ENCODE measurements at places on chromosomes 13 and 19.

GRCh38 chr19:45547211-45547770 is 37.3 kb downstream of the OPA3 start:
- no peak for DNase-seq

DNA sequence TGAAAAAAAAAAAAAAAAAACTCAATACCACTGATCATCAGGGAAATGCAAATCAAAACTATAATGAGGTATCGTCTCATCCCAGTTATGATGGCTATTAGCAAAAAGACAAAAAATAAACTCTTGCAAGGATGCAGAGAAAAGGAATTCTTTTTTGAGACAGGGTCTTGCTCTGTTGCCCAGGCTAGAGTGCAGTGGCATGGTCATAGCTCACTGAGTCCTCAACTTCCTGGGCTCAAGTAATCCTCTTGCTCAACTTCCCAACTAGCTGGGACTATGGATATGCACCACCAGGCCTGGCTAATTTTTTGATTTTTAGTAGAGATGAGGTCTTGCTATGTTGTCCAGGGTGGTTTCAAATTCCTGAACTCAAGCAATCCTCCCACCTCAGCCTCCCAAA is 59.5 kb downstream of the MICU2 start:
- no peak for DNase-seq

GRCh38 chr13:79226938-79227337 is 179.1 kb downstream of the RBM26 start:
- no peak for DNase-seq

- no peak for DNase-seq
These were observed 12.8 kb downstream of the BLOC1S3 start for GRCh38 chr19:45191375-45191774.

GRCh38 chr19:28984315-28984714 is 228.6 kb downstream of the UQCRFS1 start:
- DNase-seq, result no peak

DNA sequence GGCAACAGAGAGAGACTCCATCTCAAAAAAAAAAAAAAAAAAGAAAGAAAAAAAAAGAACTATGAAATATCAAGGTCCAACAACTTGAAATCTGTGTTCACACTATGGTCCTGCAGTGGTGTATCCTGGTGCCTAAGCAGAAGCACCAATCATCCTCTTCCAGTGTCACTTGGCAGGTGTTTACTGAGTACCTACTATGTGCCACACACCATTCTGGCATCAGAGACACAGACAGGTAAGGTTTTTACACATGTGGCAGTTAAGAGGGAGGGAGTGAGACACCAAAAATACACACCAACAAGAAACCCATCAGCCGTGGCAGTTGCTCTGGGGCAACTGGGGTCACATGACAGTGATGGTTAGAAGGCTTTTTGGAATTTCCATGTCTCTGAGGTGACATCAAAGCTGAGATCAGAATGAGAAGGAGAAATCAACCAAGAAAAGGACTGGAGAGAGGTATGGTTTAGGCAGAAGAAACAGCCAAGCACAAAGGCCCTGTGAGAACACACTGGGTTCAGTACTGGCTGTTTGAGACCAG is 17.6 kb downstream of the PBX4 start:
- DNase-seq, result no peak

DNA sequence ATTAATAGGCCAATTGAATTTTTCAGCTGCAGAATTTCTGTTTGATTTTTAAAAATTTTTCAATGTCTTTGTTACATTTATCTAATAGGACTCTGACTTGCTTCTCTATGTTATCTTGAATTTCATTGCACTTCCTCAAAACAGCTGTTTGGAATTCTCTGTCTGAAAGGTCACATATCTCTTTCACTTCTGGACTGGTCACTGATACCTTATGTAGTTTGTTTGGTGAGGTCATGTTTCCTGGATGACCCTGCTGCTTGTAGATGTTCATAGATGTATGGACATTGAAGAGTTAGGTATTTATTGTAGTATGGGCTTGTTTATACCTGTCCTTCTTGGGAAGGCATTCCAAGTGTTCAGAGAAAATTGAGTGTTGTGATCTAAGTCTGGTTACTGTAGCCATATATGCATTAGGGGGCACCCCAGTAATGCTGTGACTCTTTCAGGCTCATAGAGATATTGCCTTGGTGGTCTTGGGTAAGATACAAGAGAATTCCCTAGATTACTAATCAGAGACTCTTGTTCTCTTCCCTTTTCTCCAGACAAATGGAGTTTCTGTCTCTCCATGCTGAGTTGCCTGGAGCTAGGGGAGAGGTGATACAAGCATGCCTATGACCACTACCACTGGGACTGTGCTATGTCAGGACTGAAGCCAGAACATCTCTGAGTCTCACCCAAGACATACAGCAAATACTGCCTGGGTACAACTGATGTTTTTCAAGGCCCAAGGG is 27.8 kb downstream of the RFC3 start:
- no peak for DNase-seq

DNA sequence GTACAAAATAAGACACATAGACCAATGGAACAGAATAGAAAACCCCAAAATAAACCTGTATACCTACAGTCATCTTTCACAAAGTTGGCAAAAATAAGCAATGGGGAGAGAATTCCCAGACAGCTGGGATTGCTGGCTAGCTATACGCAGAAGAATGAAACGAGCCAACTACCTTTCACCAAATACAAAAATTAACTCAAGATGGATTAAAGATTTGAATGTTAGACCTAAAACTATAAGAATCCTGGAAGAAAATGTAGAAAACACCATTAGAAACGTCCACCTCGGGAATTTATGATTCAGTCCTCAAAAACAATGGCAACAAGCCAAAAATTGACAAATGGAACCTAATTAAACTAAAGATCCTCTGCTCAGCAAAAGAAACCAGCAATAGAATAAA is 408.1 kb upstream of the SLITRK1 start:
- no peak for DNase-seq

- DNase-seq, result no peak
These were observed 79.6 kb downstream of the TEX26 start for GRCh38 chr13:31011901-31012654.

GRCh38 chr13:41007744-41008128 is 11.4 kb downstream of the ELF1 start:
- DNase-seq, result no peak

Data from astrocyte of the spinal cord (primary cell).